ENCODE measurements at places on chromosomes 1 and 21.
A peak's percentile ranks its signal among the peaks of the same experiment; 100 is the strongest.

GRCh38 chr1:205497351-205497750 is 7.1 kb upstream of the CDK18 start:
- no peak for DNase-seq

DNA sequence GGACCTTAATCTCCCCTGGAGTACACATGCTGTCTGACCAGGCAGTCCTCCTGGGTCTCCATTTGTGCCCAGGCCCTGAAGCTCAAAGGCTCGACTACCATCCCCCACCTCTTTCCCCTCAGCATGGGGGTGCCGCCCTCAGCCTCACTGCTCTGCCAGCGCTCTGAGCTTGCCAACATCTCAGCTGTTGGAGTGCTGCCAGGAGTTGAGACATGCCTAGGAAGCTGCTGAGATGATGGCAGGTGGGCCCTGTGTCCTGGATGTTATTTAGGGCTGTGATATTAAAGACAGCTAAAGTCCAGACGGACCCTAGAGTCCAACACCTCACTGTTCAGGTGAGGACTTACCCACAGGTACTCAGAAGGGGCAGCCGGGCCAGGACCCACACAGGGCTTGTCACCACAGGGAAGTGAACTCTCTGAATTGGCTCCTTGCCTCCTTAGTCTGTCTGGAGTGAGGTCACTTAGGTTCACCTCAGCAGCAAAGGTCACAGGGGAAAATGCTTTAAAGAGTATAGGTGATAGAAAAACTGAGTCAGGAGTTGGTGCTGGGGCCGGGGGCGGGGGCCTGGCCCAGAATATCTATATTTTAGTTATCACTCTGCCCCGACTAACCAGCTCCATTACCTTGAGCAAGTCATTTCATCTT is 19.7 kb upstream of the KCNC4 start:
- DNase-seq = no peak

DNA sequence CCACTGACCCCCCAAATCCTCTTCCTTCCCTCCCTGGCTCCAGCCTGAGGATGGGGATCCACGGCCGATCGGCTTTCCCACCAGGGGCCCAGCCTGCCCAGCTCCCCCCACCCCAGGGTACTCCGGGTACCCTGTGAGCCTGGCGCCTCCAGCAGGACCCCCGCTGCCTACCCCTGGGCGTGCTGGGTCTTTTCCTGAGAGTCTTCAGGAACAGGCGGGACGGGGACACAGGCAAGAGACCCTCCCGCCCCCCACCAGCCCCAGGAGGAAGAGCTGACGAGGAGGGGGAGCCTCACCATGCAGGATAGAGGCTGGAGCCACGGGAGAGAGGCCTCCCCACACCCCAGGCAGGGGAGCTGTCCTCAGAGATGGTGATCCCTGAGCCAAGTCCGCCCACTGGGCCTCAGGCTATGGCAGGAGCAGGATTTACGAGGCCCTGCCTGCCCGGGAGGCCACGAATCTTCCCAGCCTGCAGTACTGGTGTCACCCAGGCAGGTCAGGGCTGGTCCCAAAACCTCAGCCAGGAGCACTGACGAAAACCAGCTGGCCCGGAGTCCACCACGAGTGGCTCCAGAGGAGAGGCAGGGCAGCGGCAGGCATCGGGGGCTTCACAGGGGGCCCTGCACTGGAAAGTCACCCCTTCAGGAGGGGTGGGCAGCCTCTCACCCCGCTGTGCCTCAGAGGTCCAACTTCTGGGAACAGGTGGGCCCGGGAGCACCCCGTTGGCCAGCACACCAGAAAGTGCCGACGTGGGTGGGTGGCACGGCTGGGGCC is 58.0 kb downstream of the MEGF6 start:
- DNase-seq = no peak

DNA sequence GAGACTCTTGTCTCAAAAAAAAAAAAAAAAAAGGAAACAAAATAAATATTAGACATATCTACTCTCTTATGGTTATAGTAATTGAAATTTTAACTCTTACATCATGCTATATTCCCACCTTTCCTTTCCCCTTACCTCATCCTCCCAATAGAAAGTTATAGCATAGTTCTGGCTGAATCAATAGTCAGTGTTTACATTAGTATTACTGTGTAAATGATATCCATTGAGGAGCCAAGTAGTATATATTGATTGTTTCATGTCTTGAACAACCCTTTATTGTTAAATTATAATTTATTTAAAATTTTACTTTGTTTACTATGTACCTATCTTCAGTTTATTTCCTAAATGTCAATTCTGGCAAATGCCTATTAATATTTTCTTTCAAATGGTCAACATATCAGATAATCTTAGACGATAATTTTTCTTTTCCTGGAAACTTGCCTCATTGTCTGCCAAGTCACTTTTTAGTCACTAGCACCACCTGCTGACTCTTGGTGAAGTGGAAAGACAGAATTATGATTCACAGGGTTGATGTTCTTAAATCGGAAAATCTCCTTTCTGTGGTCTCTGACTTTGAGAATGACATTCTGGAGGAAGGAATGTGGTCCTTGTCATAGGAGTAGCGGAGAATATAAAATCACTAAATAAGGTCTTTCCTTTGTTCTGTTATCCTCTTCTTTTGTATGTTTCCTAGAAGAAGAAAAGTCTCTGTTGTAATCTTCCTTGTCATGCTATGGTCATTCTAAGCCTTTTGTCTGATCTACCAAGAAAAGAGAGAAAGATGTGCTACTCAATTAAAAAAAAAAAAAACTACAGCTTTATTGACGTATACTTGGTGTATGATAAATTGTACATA is 8.6 kb downstream of the HJV start:
- peak; percentile 30 for DNase-seq

DNA sequence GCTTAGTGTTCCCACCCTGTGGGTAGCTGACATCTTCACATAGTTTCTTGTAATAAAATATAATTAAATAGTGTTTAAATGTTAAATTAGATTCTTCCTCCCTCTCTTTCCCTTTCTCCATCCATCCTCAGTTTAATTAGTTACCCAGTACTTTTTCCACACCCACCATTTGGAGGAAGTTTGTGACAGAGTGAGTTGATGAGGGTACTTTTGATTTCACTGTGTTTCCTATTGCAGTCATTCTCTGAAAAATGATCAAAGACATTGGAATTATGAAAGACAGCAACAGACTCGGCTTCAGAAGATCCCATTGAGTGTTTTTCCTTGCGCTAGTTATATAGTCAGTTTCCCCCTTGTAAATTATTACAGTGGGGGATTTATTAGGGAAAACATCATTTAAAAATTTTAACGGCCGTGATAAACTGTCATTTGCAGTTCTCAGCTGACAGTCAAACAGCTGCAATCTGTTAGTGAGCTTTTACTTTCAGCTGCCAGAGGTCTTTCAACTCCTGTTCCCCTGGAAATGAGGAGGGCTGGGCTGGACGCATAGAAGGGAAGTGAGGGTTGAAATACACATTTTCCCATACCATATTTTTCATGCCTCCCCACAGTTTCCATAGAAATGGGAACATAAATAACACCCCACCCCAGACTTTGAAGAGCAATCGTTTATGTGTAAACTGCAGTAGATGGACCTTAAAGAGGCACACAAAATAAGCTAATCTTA is 61.3 kb upstream of the CACYBP start:
- DNase-seq = no peak

DNA sequence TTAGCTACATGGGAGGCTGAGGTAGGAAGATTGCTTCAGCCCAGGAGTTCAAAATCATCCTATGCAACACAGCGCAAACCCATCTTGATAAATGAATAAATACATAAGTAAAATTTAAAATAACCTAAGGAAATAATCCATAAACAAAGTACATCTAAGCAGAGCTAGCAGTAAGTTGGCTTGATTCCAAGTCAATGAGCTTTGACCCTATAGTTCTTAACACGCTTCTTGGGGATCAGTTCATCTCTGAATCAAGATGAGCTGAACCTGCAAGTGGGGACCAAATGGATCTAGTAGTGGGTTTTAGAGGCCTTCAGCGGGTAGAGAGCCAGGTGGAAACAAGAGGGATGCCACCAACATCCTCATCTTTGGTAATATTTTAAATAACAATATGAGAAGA is 31.5 kb upstream of the PHGDH start:
- DNase-seq = no peak

DNA sequence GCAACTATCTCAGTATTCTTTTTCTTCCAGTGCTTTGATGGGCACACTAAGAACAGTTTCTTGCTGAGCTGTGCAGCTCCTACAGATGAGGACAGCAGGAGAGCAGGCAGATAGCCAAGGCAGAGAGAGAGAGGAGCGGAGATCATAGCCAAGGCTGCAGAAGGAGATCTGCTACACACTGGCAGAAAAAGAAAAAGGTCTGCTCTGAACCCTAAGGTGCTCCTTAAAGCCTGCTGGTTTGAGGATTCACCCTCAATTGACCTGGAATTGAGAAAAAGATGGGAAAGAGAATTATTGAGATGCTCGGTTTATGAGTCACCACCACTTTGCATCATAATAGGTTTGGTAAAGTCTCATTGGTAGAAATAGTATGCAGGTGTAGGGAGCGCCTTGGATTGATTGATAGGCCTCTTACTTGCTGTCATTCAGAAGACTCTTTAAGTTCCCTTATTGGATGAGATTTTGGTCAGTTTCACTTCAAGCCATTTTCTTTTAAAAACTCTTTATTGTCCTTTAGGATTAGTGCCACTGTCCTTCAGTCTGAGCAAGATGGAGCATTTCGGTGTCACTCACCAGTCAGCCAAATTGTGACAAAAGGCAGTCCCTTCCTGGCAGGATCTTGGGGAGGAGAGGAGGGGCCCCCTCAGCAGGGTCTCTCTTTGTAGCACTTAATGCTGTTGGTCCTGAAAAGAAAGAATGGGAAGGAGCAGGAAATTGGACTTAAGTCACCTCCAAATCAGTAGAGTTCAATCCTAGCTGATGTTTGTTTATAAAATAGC is 685.0 kb downstream of the ADGRL2 start:
- no peak for DNase-seq

GRCh38 chr21:45224189-45224938 is 63.3 kb downstream of the POFUT2 start:
- DNase-seq = no peak

- no peak for DNase-seq
Observed at GRCh38 chr1:201538612-201539551, at the start of gene NAV1. Gene NAV1 (plus strand): TSS chr1:201539127. CDS start chr1:201622885, 83,758 bp downstream.

DNA sequence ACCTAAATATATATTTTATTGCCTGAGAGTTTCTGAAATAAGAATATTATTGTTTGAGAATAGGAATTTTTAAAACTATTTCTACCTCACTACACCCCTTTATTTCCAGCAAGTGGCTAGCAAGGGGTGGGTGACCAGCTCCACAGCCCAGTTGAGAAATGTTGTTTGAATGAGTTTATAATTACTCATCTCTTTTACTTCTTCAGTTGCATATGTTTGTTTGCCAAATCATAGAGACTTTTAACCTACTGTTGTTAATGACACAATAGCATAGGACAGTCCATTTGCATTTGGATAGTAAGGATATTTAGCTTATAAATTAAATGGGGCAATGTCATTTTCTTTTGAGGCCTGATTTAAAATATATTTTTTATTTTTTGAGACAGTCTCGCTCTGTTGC is 127.8 kb downstream of the NRDC start:
- no peak for DNase-seq

DNA sequence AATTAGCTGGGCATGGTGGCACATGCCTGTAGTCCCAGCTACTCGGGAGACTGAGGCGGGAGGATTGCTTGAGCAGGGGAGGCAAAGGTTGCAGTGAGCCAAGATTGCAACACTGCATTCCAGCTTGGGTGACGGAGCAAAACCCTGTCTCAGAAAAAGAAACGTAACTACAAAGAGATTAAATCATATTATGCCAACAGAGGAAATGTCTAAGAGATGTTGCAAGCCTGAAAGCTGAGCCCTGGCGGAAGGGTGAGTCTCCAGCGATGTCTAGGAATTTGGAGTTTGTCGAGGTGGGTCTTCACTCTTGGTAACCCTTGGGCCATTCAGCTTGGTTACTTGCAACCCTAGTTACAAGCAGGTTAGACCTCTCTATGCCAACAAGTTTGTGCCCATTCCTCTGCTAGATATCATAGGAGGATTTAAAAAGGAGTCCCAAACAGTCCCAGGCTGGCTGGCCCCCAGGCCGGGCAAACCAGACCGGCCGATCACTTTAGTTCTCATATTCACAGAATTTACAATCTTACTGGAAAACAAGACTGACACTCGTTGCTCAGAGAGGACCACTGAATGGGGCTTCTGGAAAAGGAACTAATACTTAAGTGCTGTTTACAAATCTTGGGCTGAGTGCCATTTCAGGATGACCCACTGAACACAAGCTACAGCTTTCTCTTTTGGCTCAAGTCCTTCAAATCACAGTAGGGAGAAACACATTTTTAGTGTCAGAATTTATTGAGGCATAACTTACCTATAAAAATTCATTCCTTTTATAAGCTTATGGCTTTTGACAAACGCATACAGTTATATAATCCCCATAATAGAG is 27.1 kb downstream of the SLC30A1 start:
- no peak for DNase-seq

DNA sequence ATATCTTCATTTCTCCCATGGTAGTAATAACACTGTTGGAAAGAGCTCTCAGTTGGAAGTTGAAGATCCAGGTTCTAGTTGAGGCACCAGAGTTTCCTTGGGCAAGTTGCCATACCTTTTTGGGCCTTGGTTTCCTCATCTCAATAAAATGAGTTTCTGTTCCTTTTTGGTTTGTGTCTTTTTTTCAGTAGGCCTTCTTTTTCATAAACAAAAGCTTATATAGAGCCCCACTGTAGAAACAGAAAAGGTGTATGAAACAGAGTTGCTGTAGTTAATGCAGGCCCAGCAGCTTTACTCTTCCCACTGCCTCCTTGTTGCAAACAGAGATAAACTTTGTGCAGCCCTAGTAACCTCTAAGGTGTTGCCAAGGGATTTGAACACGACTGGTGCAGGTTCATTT is 41.7 kb downstream of the WNT4 start:
- DNase-seq = no peak

DNA sequence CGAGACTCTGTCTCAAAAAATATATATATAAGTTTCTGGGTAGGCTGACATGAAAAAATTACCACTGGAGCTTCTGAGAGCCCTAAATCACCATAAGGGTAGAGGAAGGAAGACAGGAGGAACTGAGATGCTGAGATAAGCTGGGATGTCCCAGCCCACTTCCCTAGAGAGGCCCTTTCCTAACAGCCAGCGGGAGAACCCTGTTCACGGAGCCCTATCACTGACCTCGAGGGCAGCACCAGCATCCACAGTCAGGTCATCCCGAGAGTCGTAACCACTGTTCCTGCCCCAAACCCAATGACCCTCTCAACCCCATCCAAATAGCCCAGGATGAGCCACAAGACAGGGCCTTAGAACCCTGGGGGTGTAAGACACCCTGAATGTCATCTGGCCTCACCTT is 77.5 kb downstream of the CD34 start:
- DNase-seq = no peak
